Psoas muscle (tissue), 8 donors: ENCODE measurements at places on chromosomes 3 and 15. TPM values are rescaled to one million over a fixed set of nuclear protein-coding genes. Genes with fewer than 3 reads are reported as not detected.
A peak's percentile ranks its signal among the peaks of the same experiment; 100 is the strongest.

DNA sequence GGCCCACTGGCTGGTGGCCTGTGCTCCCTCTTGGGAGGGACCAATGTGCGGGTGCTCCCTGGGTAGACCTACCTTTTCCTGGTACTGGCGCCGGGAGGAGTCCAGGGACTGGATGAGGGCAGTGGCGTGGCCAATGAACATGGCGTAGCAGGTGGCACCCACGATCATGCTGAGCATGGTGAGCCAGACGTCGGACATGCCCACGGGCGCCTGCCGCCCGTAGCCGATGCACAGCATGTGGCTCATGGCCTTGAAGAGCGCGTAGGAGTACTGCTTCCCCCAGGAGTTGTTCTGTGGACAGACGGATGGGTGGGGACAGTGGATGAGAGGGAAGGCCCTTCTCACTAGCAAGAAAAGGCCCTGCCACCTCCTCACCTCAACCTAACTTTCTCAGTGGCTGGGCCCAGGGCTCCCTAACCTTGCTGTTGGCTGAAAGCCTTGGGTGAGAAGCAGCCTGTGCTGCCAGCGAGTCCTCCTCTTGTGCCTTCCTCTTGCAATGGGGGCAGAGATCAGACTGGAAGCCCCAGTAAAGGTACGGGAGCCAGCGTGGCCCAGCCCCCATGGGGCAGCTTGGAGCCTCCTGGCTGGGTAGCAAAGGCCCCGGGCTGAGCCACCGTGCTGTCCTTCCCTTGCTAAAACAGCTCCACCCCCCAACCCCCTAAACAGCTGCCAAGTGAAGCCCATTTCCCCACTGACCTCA lies 39.1 kb downstream of the HCN4 start:
- H3K36me3 ChIP-seq = no peaks in the 10 kb centered on the region
- H3K27me3 ChIP-seq = no peaks in the 10 kb centered on the region
- H3K27ac ChIP-seq = no peak overlapping the region
- no peaks in the 10 kb centered on the region for H3K4me1 ChIP-seq

KIF9 gene
- 7.7 TPM for polyA plus RNA-seq

DNA sequence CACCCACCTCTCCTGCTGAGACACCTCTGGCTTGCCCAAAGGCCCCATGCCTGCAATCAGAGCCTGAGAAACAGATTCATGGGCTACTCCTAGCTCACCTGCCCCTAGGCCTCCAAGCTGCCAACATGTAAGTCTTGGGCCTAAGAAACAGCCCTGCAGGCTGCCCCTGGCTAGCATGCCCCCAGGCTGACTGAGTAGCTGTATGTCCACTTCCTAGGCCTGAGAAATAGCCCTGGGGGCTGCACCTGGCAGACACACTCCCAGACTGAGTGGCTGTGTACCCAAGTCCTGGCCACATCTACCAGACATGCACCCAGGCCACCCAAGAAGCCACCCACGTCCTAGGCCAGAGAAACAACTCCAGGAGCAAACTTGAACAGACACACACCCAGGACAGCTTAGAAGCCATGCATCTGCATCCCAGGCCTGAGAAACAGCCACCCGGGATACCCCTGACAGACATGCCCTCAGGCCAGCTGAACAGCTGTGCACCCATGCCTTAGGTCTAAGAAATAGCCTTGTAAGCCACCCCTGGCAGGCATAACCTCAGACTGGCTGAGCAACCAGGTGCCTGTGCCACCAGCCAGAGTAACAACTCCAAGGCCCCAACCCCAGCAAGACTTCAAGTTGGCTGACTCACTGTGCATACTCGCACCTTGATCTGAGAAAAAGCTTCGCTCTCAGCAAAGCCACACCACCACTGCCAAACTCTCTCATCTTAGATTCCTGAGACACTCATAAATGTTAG lies 12.0 kb upstream of the NRG4 start:
- no peaks in the 10 kb centered on the region for H3K4me1 ChIP-seq
- DNase-seq = no peak
- H3K36me3 ChIP-seq = no peaks in the 10 kb centered on the region
- H3K27me3 ChIP-seq = no peaks in the 10 kb centered on the region
- no peak overlapping the region for H3K27ac ChIP-seq

- no peak for DNase-seq
- H3K27ac ChIP-seq = no peak overlapping the region
- peaks cover 6% of the 10 kb centered on the region for H3K4me1 ChIP-seq
- no peaks in the 10 kb centered on the region for H3K36me3 ChIP-seq
- no peak overlapping the region for H3K4me3 ChIP-seq
- no peaks in the 10 kb centered on the region for H3K27me3 ChIP-seq
These were observed 103.6 kb upstream of the TBL1XR1 start for GRCh38 chr3:177300842-177301241.

DNA sequence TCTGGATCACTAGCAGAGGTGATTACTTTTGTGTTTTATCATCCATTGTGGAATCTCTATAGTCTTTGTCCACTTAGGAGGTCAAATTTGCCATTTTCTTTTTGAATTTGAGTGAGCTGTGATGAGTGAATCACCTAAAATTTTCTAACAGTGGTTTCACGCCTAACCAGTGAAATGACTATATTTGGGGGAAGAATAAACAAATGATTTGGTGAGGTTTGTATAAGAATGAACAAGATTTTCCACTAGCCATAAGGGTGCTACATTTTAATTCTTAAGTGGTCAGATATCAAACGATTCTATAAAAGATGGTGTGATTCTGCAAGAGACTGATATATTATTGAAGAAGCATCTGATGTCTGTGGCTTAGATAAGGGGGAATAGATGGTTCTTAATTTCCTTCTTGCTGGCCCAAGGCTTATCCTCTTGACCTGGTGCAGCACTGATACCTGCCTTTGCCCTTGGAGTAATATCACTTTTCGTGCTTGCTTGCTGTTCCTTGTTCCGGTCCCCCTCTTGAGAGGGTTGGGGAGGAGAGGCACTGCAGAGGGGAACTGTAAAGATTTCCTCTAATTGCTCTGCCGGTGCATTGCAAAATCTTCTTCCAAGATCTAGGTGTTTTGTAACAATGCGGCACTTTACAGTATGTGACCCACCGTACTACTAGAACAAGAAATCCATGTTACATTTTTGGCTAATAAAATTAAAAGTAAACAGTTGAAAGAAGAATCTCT lies 14.5 kb downstream of the C3orf20 start:
- no peaks in the 10 kb centered on the region for H3K27me3 ChIP-seq
- no peak overlapping the region for H3K27ac ChIP-seq
- H3K4me1 ChIP-seq = no peaks in the 10 kb centered on the region
- no peak for DNase-seq

DNA sequence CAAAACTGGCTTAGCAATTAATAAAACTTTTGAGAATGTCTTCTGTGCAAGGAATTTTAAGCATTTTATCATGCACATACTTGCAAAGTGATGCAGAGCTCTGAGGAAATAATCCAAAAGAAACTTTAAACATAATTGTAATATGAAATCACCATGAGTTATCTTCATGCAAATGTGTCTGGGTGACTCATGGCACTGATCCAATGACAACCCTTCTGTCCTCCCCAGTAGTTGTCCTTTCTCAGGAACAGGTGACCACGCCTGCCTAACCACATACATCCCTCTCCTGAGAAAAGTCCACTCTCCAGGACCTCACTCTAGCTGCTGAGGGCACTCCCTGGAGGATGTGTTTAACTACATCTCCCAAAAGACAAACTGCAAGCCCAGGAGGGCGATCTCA lies 530.6 kb upstream of the IL12A start:
- no peaks in the 10 kb centered on the region for H3K36me3 ChIP-seq
- H3K4me1 ChIP-seq = no peaks in the 10 kb centered on the region
- H3K27me3 ChIP-seq = peaks cover 7% of the 10 kb centered on the region
- H3K4me3 ChIP-seq = no peak overlapping the region

- no peaks in the 10 kb centered on the region for H3K4me1 ChIP-seq
- H3K36me3 ChIP-seq = no peaks in the 10 kb centered on the region
- no peak for DNase-seq
- H3K27me3 ChIP-seq = no peaks in the 10 kb centered on the region
These were observed 101.8 kb downstream of the CHSY1 start for GRCh38 chr15:101149864-101150722.

GRCh38 chr3:24945563-24945962 lies 450.9 kb upstream of the THRB start:
- no peak overlapping the region for H3K27ac ChIP-seq
- no peaks in the 10 kb centered on the region for H3K36me3 ChIP-seq
- H3K4me1 ChIP-seq = no peaks in the 10 kb centered on the region
- no peak overlapping the region for H3K4me3 ChIP-seq
- H3K27me3 ChIP-seq = no peaks in the 10 kb centered on the region

GRCh38 chr3:113606539-113607218 lies 74.3 kb downstream of the SIDT1 start:
- no peaks in the 10 kb centered on the region for H3K27me3 ChIP-seq
- H3K4me3 ChIP-seq = no peak overlapping the region
- H3K4me1 ChIP-seq = peaks cover 2% of the 10 kb centered on the region
- H3K27ac ChIP-seq = peak overlapping the region; percentile 36
- no peak for DNase-seq

MELTF gene
- 0.23 TPM for polyA plus RNA-seq

SLC27A2 gene
- polyA plus RNA-seq = 0.04 TPM

- peaks cover 9% of the 10 kb centered on the region for H3K36me3 ChIP-seq
- no peaks in the 10 kb centered on the region for H3K4me1 ChIP-seq
- no peak overlapping the region for H3K4me3 ChIP-seq
- H3K27ac ChIP-seq = no peak overlapping the region
- no peak for DNase-seq
These were observed 94.1 kb upstream of the FGF7 start for GRCh38 chr15:49328941-49329340.

GRCh38 chr3:15096046-15096445 lies 2.9 kb downstream of the RBSN start:
- H3K27ac ChIP-seq = no peak overlapping the region
- DNase-seq = no peak
- no peaks in the 10 kb centered on the region for H3K27me3 ChIP-seq
- H3K4me3 ChIP-seq = no peak overlapping the region

DNA sequence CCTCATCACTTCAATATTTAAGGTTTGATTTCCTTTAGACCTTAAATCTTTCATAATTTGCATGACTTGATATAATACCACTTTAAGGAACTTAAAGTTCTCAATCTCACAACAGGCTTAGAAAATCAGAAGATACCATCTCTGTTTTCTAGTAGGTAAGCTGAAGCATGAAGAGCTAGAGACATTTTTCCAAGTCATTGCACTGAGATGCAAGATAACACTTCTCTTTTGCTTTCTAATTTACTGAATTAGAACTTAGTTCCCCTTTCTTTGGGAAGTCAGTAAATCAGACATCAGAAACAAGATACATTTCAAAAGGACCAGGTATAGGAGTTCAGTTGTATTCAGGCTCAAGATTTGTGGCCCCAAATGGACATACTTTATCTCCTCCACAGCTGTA lies 79.7 kb downstream of the DZIP3 start:
- DNase-seq = no peak

- H3K4me1 ChIP-seq = no peaks in the 10 kb centered on the region
- DNase-seq = no peak
- no peak overlapping the region for H3K27ac ChIP-seq
- no peak overlapping the region for H3K4me3 ChIP-seq
- no peaks in the 10 kb centered on the region for H3K27me3 ChIP-seq
These were observed 522.1 kb upstream of the TGFBR2 start for GRCh38 chr3:30084316-30084715.

GRCh38 chr3:150077581-150078247 lies 107.0 kb upstream of the PFN2 start:
- peaks cover 11% of the 10 kb centered on the region for H3K4me1 ChIP-seq
- H3K27me3 ChIP-seq = no peaks in the 10 kb centered on the region
- no peak overlapping the region for H3K4me3 ChIP-seq
- no peak overlapping the region for H3K27ac ChIP-seq
- DNase-seq = no peak

GRCh38 chr3:136671921-136672320 lies 80.3 kb downstream of the STAG1 start:
- H3K27me3 ChIP-seq = no peaks in the 10 kb centered on the region
- no peak overlapping the region for H3K4me3 ChIP-seq
- no peak overlapping the region for H3K27ac ChIP-seq
- no peaks in the 10 kb centered on the region for H3K36me3 ChIP-seq
- peaks cover 22% of the 10 kb centered on the region for H3K4me1 ChIP-seq
- no peak for DNase-seq

CFAP44 gene
- 1.7 TPM for polyA plus RNA-seq

GRCh38 chr3:155316426-155316825 lies 22.9 kb upstream of the STRIT1 start:
- H3K27me3 ChIP-seq = no peaks in the 10 kb centered on the region
- peaks cover 46% of the 10 kb centered on the region for H3K4me1 ChIP-seq
- no peak overlapping the region for H3K4me3 ChIP-seq
- H3K36me3 ChIP-seq = no peaks in the 10 kb centered on the region
- peak overlapping the region; percentile 75 for H3K27ac ChIP-seq

GRCh38 chr15:40595219-40595618 lies 1.2 kb downstream of the KNL1 start:
- no peaks in the 10 kb centered on the region for H3K4me1 ChIP-seq
- no peaks in the 10 kb centered on the region for H3K36me3 ChIP-seq
- no peaks in the 10 kb centered on the region for H3K27me3 ChIP-seq
- DNase-seq = no peak

- H3K4me3 ChIP-seq = no peak overlapping the region
- H3K27me3 ChIP-seq = no peaks in the 10 kb centered on the region
- H3K27ac ChIP-seq = no peak overlapping the region
- no peaks in the 10 kb centered on the region for H3K36me3 ChIP-seq
These were observed 272.9 kb upstream of the BCHE start for GRCh38 chr3:166110102-166110501.

DNA sequence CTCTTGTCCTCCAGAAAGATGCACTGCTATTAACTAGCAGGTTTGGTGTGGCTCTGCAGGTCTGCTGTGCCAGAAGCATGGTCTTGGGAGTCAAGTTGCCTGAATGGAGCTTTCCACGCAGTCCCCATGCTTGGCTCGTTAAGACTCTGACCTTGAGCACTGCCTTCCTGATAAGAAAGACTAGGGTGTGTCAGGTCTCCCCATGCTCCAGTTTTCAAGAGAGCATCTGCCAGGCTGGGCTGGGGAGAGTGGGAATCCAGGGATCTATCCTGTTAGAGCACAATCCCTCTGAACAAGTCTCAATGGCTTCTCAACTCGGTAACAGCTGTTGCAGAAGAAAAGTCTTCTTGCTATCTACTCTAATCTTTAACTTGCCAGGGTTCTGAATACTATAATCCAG lies 98.2 kb downstream of the TJP1 start:
- no peak overlapping the region for H3K27ac ChIP-seq
- H3K4me3 ChIP-seq = no peak overlapping the region
- H3K4me1 ChIP-seq = no peaks in the 10 kb centered on the region
- H3K36me3 ChIP-seq = peaks cover 100% of the 10 kb centered on the region

- no peaks in the 10 kb centered on the region for H3K36me3 ChIP-seq
- H3K27ac ChIP-seq = no peak overlapping the region
- no peak overlapping the region for H3K4me3 ChIP-seq
- H3K27me3 ChIP-seq = no peaks in the 10 kb centered on the region
These were observed 124.2 kb downstream of the EEFSEC start for GRCh38 chr3:128277378-128278069.
